ENCODE measurements at places on chromosomes 1 and 21. TPM values are rescaled to one million over a fixed set of nuclear protein-coding genes. Genes with fewer than 3 reads are reported as not detected.

- DNase-seq, result peak; percentile 27
Measured at GRCh38 chr1:116268211-116268610, 104.8 kb upstream of the ATP1A1 start.

- peak; percentile 98 for DNase-seq
Measured at GRCh38 chr1:113109908-113110554, 37.0 kb downstream of the LRIG2 start.

The CR1 gene
- not detected for total RNA-seq

The FMOD gene
- 12.1 TPM for total RNA-seq

The NHLH2 gene
- total RNA-seq, result not detected

DNA sequence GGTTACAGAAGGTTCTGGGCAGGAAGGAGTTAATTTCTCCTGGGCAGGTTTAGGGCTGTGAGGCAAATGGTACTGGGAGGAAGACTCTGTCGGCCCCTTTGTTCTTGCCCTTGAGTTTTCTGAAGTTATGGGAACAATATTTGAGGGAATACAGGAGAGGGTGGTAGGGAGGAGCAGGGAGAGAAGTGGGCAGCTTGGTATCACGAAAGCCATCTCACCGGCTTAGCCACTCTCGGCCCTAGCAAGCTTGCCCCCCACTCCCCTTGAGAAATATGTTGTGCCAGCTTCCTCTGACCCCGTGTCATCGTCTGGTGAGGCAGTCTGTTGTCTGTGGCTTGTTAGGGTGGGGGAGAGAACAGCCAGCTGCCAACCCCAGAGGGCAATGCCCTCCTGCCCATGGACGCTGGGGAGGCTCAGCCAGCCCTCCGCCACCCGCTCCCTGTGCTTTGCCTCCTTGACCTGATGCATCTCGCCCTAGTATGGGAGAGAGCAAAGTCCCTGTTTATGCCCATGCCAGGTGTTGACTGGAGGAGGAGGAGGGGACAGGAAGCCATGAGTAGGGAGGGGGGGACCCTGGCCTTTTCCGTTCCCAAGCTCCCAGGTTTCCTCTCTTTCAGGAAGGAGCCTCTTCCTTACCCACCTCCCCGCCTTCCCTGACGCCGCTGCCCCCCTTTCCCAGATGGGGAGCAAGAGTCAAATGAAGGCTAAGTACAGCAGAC, 1.2 kb downstream of the EFNA1 start:
- no peak for DNase-seq

DNA sequence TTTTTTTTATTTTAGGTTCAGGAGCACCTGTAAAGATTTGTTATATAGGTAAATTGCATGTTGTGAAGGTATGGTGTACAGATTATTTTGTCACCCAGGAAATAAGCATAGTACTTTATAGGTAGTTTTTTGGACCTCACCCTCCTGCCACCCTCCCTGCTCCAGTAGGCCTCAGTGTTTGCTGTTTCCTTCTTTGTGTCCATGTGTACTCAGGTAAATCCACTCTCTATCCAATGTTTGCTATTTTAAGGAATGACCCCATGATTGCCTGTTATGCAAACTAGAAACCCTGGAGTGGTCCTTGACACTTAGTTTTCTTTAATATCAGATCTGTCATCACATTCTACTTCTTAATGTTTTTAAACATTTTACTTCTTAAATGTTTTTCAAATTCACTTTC, 33.9 kb downstream of the LHX9 start:
- no peak for DNase-seq

- DNase-seq, result peak; percentile 58
Measured at GRCh38 chr1:22143065-22144033, at the start of gene WNT4. Gene WNT4 (minus strand): TSS chr1:22143097. CDS start chr1:22142922, 175 bp downstream.

DNA sequence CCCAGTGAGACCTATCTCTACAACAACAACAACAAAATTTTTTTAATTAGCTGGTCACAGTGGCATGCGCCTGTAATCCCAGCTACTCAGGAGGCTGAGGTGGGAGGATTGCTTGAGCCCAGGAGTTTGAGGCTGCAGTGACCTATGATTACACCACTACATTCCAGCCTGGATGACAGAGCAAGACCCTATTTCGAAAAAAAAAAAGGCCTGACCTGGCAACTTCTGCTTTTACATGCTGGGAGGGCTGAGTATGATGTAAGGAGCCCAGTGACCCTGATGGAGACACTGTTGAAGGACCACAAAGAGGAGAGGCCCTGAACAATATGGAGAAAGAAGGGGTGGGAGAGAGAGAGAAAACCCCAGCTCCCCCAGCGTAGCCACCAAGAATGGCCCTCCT, 9.2 kb upstream of the VPS26C start:
- no peak for DNase-seq

GRCh38 chr1:47424336-47424982, 8.4 kb downstream of the FOXE3 start:
- peak; percentile 81 for DNase-seq

Data from GM23248 (cell line).